Ovary (tissue), 10 donors: ENCODE measurements at places on chromosomes 1 and 21.

DNA sequence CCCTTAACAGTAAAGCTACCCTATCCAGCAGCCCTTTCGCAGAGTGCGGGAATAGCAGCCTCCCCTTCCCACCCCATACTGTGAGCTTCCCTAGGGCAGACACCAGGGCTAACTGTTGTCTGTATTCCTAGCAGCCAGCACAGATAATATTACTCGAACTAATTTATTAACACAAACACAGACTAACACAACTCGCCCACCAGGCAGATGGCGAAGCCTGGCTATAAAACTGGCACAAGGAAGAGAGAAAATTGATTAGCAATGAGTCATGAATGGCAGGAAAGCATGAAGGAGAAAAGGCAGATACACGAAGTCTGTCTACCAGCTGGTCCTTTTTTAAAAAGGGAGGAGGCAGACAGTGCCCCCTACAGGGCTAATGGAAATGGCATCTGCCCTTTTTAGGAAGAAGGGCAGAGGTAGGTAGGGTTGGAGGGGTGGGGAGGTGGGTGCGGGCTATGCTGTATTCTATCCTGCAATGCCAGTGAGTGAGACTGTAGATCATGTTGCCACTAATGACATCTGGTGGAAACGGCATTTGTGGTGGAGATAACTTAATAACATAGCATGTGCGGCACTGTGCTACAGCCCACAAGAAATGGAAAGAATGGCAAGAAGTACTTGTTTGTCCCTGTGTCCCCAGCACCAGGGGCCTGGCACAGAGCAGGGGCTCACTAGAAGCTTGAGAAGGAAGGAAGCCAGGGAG lies 30.6 kb upstream of the CTPS1 start:
- H3K36me3 ChIP-seq, result no peaks in the 10 kb centered on the region
- H3K4me1 ChIP-seq, result peaks cover 7% of the 10 kb centered on the region
- peak; percentile 42 for DNase-seq

GRCh38 chr1:58003988-58004387 lies 542.5 kb downstream of the OMA1 start:
- no peaks in the 10 kb centered on the region for H3K4me1 ChIP-seq
- H3K36me3 ChIP-seq, result no peaks in the 10 kb centered on the region
- H3K4me3 ChIP-seq, result no peak overlapping the region
- H3K27ac ChIP-seq, result no peak overlapping the region
- no peak for DNase-seq

DNA sequence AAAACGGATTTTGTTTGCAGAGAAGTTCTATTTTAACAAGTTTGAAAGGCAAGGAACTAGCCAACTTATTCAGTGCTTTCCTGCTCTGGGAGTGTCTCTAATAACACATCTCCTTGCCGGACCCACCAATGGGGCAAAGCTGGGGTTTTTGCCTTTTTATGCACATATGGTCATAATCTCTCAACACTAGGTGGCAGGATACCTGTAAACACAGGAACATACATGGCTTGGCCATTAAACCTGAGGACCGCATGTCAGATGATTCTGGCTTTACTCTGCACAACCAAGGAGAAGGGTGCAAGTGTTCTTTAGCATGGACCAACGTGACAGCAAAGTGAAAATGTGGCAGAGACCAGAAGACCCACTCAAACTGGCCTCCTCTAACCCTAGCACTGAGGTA lies 4.9 kb downstream of the TMEM9 start:
- no peak for DNase-seq
- H3K4me3 ChIP-seq, result no peak overlapping the region
- H3K27me3 ChIP-seq, result no peaks in the 10 kb centered on the region
- peaks cover 3% of the 10 kb centered on the region for H3K4me1 ChIP-seq
- no peak overlapping the region for H3K27ac ChIP-seq
- H3K36me3 ChIP-seq, result no peaks in the 10 kb centered on the region

GRCh38 chr1:9078752-9079500 lies 9.5 kb upstream of the SLC2A5 start:
- H3K27me3 ChIP-seq, result no peaks in the 10 kb centered on the region
- H3K36me3 ChIP-seq, result no peaks in the 10 kb centered on the region
- no peak overlapping the region for H3K4me3 ChIP-seq
- DNase-seq, result no peak
- no peak overlapping the region for H3K27ac ChIP-seq

DNA sequence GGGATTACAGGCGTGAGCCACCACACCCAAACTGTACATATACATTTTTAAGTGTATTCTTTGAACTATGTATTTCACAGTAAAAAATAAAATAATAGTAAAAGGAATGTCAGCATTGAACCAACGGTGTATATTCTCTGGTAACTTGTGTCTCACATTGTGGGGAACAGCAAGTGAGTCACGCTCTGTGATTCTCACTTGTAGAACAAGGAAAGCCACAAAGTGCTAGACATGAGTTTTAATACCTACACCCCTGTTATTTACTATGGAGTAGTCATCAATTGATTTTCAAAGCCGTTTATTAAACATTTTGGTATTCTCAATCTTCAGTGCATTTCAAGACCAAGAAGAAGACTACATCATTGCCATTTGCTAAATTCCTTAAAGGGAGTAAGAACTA lies 197.2 kb downstream of the GPATCH2 start:
- H3K27me3 ChIP-seq, result no peaks in the 10 kb centered on the region
- H3K36me3 ChIP-seq, result no peaks in the 10 kb centered on the region
- DNase-seq, result no peak
- no peak overlapping the region for H3K4me3 ChIP-seq

DNA sequence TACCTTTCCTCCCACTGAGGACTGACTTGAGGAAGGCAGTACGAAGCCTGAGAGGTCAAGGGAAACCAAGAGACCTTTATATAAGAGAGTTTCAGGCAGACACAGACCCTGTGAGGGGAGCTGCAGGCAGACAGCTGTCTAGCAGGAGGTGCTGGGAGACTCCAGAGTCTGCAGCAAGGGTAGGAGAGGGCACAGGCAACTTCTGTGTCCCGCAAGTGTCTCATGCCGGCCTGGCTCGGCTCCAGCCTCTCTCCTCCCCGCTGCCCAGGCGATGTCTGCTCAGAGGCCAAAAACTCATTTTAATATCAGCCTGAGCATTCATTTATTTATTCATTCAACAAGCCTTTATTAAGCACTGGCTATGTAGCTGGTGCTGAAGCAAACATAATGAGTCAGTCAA lies 83.0 kb downstream of the KIRREL1 start:
- no peak overlapping the region for H3K4me3 ChIP-seq
- H3K27ac ChIP-seq, result no peak overlapping the region
- peaks cover 8% of the 10 kb centered on the region for H3K4me1 ChIP-seq

DNA sequence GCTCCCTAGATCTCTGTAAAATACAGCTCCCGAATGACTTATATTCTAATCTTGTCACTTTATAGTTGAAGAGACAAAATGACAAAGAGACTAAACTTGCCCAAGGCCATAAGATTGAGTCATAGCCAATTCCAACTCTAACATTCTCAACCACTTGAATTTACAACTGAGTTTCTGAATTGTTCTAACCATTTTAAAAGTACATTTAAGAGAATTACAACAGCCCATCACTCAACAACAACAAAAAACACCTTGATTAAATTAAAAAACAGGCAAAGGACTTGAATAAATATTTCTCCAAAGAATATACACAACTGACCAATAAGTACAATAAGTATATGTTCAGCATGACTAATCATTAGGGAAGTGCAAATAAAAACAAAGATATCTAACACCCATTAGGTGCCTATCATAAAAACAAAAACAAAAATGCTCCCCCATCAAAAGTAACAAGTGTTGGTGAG lies 8.7 kb upstream of the ADCY10 start:
- no peaks in the 10 kb centered on the region for H3K36me3 ChIP-seq
- no peak for DNase-seq
- no peaks in the 10 kb centered on the region for H3K27me3 ChIP-seq
- H3K4me1 ChIP-seq, result no peaks in the 10 kb centered on the region
- H3K4me3 ChIP-seq, result no peak overlapping the region

- H3K4me1 ChIP-seq, result no peaks in the 10 kb centered on the region
- no peaks in the 10 kb centered on the region for H3K36me3 ChIP-seq
- no peak overlapping the region for H3K4me3 ChIP-seq
- no peak overlapping the region for H3K27ac ChIP-seq
- H3K27me3 ChIP-seq, result no peaks in the 10 kb centered on the region
- DNase-seq, result peak; percentile 21
Measured at GRCh38 chr21:46159841-46160656, 4.7 kb upstream of the FTCD start.

GRCh38 chr1:150151291-150152181 lies 1.8 kb downstream of the PLEKHO1 start:
- H3K4me3 ChIP-seq, result peak overlapping the region; percentile 75
- H3K4me1 ChIP-seq, result peaks cover 12% of the 10 kb centered on the region
- no peaks in the 10 kb centered on the region for H3K27me3 ChIP-seq
- DNase-seq, result peak; percentile 49
- H3K36me3 ChIP-seq, result no peaks in the 10 kb centered on the region
- peak overlapping the region; percentile 97 for H3K27ac ChIP-seq

DNA sequence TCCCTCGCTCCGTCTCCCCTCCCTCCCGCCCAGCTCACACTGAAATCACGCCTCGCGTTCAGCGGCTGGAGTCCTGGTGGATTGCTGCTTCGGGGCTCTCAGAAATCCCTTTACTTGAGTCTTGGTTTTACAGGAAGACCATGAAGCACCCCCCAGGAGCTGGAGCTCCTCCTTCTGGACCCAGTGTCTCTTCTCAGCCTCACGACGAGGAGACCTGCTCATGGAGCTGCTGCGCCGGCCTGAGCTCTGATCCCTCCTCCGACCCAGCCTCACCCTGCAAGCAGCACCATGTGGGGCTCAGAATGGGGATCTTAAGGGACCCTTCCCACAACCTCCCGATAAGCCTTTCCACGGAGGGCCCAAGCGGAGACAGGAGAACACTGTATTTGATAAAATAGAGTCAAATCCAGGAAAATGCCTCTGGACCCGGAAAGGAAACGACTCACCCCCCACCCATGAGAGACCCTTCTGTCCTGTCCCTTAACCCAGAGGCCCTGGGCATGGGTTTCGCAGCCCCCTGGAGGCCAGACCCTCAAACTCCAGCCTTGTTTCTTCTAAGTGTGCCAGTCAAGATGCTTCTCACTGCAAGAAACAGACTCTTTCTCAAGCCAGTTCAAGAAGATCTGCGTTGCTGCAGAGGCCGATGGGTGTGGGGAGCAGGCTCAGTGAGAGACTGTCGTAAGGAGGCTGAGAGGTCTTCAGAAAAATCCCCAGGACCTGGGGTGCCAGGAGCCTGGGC lies 26.1 kb downstream of the PDE9A start:
- H3K36me3 ChIP-seq, result no peaks in the 10 kb centered on the region
- H3K27ac ChIP-seq, result no peak overlapping the region
- no peak for DNase-seq
- peaks cover 3% of the 10 kb centered on the region for H3K4me1 ChIP-seq
- no peaks in the 10 kb centered on the region for H3K27me3 ChIP-seq

DNA sequence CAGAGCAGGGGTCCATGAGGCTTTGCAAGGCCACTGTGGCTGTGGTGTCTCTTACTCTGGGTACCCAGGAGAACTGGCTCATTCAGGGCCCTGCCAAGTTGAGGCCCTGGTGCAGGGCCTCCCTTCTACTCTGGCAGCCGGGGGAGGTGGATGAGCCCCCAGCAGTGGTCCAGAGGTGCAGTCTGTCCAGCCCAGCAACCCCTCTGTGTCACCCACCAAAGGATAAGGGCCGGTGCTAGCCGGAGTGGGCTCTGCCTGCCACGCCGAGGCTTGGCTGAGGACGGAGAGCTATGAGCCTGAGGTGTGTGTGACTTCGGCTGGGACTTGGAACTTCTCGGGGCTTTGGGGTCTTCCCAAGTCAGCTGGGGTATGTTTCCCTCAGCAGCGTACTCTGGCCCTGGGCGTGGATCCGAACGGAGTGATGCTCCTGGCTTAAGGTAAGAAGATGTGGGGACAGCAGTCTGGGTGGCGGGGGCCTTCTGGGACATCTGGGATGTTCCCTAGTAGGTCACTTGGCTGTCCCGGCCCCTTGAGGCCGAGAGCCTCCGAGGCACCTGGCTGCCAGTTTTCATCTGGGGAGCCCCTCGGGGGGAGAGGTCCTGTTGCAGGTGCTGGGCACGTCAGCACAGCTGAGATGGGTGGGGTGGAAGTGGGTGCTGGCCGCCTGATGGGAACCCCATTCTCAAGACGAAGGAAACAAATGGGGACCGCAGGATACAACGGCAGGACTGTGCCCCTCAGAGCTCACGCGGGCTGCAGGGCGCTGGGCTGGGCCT lies 25.9 kb downstream of the RUNX3 start:
- H3K4me1 ChIP-seq, result no peaks in the 10 kb centered on the region
- no peak overlapping the region for H3K27ac ChIP-seq

DNA sequence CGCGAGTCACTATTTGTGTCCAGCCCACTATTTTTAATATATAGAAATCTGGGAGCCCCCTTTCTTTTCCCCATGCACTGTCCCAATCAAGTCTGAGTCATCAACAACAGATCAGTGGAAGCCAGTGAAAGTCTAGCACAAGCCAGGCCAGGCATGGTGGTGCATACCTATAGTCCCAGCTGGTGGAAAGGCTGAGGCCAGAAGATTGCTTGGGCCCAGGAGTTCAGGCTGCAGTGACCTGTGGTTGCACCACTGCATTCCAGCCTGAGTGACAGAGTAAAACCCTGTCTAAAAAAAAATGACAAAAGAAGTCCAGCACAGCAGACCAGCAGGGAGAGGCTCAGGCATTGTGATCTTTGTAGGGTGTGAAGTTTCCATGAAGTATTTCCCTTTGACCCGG lies 9.0 kb upstream of the RPL5 start:
- H3K4me1 ChIP-seq, result no peaks in the 10 kb centered on the region
- no peaks in the 10 kb centered on the region for H3K36me3 ChIP-seq
- DNase-seq, result no peak

- no peaks in the 10 kb centered on the region for H3K36me3 ChIP-seq
- no peak for DNase-seq
- H3K4me3 ChIP-seq, result no peak overlapping the region
- H3K27ac ChIP-seq, result no peak overlapping the region
- no peaks in the 10 kb centered on the region for H3K27me3 ChIP-seq
Measured at GRCh38 chr21:34031835-34032370, 41.5 kb upstream of the MRPS6 start.

- no peaks in the 10 kb centered on the region for H3K27me3 ChIP-seq
- no peak for DNase-seq
- peaks cover 8% of the 10 kb centered on the region for H3K4me1 ChIP-seq
- peak overlapping the region; percentile 45 for H3K27ac ChIP-seq
- no peak overlapping the region for H3K4me3 ChIP-seq
- H3K36me3 ChIP-seq, result no peaks in the 10 kb centered on the region
Measured at GRCh38 chr1:201125800-201126199, 1.2 kb downstream of the ASCL5 start.
